ENCODE measurements at places on chromosomes 7 and 10.

- no peak for DNase-seq
Measured at GRCh38 chr7:104207348-104207730, 474 bp downstream of the ORC5 start.

DNA sequence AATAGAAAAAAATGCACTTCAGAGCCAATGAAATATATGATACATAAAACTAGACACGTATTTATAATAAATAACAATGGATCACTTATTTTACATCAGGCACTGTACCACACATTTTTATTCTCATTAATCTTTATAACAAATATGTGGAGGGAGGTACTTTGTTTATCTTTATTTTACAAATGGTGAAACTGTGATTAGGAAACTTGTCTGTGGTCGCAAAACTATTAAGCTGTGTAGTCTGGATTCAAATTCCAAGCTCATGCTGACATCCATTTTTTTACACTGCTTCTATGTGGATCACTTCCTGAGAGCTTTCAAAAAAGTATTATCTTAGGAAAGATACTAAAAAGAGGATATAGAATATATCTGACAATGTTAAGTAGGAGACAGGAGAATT, 978.6 kb downstream of the SORCS1 start:
- no peak for DNase-seq

DNA sequence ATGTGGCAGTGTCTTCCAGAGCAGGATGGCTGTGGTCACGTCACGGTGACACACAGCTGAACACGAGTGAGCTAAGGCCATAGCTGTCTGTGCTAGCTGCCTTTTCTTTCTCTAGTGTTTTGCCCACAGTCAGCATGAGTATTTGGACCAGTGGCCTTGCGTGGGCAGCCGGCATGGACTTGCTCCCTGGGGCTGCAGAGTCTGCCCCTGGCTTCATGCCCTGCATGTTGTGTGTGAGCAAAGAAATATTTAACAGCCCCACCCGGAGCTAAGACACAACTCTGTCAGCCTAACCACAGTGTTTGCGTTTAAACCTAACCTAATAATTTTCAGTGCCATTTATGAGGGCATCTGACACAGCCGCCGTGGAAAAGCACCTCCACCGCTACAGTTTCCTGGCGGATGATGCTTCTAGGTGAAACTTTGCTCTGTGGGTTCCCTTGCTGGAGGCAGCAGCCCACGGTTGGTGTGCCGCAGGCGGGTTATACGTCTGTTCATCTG, 14.6 kb downstream of the CHST12 start:
- DNase-seq: no peak

DNA sequence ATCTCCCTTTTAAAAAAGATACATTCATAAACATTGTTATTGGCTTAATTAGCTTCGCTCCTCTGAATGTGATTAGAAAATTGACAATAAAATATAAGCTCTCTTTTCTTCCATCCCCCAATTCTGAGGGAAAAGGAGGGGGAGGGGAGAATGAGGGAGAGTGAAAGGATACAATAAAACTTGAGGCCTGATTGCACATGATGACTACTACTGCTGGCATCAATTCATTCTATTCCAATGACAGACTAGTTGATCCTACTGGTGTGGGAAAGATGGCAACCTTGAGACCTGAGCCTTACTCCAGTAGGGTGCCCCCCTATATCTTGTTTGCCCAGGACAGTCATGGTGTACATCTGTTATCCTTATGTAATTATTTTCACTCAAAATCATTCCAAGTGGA, 4.5 kb upstream of the IQUB start:
- no peak for DNase-seq

DNA sequence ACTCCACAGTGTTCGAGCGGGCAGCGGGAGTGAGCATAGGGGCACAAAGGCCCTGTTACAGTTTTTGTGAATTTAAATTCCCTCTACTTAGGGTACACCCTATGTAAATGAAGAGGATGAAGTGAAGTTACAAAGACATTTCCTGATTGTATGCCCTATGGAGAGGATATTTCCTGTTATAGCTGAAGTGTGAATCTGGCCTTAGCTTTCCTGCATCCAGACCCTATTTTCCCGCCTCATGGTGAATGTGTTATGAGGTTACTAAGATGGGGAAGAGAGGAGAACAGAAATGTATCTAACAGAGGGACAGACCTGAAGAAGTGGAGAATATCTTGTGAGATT, 37.8 kb upstream of the COMMD3 start:
- DNase-seq: no peak

All from stimulated activated CD4-positive, alpha-beta T cell treated with anti-CD3 and anti-CD28 coated beads, Interleukin-15, amount 100 ng/mL, for 48 hours (primary cell).